Femur (tissue), 1 donor: ENCODE measurements at places on chromosomes 7 and 10.

GRCh38 chr10:31456468-31456867 is 137.5 kb downstream of the ZEB1 start:
- no peak for DNase-seq

DNA sequence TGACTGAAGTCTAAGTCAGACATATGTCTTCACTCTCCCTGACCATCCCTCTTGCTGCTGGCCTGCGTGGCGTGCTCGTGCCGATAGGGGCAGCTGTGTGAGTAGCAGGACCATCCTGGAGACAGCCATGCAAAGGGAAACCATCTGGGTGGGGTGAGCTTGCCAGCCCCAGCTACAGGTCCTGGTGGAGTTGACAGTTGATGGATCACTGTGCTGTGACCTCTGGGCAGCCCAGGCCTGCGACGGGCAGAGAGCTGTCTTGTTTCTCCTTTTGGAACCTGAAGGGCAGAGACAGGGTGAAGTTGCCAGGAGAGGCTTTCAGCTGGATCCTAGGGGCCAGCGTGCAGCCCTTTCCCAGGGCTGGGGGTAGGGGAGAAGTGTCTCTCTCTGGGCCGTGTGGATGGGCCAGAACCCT is 44.7 kb downstream of the GRK5 start:
- no peak for DNase-seq

- no peak for DNase-seq
Observed at GRCh38 chr7:105345725-105346124, 43.0 kb downstream of the SRPK2 start.

GRCh38 chr7:35254496-35255442 is 869 bp upstream of the TBX20 start:
- DNase-seq: no peak

DNA sequence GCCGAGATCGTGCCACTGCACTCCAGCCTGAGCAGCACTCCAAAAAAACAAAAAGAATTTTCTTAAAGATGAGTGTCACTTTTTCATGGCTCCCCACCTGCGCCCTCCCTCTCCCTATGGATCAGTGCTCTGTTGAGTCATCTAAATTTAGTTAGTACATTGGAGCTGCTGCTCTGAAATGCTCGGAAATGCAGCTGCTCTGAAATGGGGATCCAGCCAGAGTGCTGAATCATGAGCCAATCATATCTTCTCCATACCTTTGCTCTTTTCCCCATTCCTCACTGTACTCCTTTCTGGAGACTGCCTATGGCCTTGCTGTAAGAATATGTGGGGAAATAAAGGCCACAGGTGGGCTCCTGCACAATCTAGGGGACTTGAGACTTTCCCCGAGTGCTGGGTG is 188.8 kb downstream of the ZNF438 start:
- DNase-seq: peak; percentile 74

- DNase-seq: no peak
Observed at GRCh38 chr10:91838199-91838598, 40.0 kb downstream of the TNKS2 start.

GRCh38 chr7:9958486-9958885 is 1015.2 kb upstream of the PHF14 start:
- DNase-seq: no peak

DNA sequence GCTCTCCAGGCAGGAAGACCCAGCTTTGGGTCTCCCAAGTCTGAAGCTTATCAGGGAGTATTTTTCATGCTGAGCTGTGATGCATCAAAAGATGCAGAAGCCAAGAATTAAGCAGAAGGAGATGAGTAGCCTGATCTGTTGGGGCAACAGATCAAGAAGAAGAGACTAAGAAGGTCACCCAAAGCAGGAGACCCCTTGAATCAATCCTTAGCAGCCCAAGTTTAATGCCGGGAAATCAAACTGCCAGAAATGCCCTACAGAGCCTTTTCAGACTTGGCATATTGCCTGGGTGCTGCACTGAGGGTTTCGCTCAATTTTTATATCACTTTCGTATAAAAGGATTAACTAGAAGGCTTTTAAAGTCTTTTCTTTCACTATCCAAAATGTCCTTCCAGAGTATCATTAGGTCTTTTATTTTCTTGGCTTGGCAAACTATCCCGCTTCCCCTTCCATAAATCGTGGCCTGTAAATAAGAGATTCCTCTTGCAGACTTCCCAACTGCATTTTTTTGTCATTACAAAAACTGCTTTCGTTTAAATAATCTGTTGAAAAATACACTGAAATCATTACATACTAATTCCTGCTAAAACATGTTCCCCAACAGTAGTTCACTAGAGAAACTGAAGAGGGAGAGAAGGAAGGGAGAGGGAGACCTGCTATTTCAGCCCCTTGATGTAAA is 49.0 kb upstream of the STK17A start:
- no peak for DNase-seq

DNA sequence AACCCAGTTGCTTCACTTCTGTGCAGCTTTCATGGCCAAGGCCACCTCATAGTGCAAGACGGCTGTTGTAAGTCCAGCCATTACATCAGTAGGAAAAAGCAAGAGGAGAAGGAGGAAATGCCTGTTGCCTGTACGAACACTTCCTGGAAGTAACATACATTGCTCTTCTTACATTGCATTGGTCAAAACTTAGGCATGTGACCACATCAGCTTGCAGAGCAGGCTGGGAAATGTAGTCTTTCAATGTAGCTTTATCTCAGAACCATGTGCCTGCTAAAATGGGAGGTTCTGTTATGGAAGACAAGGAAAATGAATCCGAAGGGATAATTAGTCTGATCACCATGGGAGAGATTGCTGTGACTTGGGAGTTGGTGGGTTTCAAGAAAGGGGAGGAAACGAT is 4.3 kb downstream of the SLC29A3 start:
- DNase-seq: no peak

- no peak for DNase-seq
Observed at GRCh38 chr10:114083040-114083439, 39.4 kb downstream of the ADRB1 start.

- peak; percentile 6 for DNase-seq
Observed at GRCh38 chr10:129742742-129743550, 221.1 kb downstream of the EBF3 start.

GRCh38 chr10:78617115-78617514 is 451.7 kb upstream of the ZMIZ1 start:
- no peak for DNase-seq

DNA sequence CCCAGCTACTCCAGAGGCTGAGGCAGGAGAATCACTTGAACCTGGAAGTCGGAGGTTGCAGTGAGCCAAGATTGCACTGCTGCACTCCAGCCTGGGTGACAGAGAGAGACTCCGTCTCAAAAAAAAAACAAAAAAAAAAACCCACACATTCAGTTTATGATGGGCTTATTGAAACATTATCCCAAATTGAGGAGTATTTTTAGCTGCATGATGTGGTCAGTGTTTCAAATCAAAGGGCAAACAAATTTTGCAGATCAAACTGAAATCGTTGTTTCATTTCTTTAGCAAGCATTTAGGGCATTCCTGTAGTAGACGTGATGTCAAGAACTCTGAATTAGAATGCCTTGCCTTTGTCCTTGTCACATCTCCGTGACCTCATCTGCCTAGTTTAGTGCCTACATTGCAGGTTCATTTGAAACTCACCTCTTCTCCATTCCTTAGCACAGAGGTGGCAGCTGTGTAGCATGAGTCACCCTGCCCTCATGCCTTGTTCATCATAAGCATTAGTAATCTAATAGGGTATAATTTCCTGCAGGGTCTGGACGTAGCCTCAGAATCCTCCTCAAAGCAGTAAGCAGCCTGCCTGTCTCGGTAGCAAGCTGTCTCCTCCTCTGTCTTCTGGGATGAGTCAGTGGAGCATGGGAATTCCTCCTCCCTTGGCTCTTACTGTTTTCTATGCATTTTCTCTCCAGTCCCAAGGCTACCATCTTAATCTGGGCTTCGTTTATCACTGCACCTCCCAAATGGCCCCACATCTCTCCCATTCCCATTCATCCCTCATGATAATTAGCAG is 73.8 kb downstream of the CUL1 start:
- no peak for DNase-seq

DNA sequence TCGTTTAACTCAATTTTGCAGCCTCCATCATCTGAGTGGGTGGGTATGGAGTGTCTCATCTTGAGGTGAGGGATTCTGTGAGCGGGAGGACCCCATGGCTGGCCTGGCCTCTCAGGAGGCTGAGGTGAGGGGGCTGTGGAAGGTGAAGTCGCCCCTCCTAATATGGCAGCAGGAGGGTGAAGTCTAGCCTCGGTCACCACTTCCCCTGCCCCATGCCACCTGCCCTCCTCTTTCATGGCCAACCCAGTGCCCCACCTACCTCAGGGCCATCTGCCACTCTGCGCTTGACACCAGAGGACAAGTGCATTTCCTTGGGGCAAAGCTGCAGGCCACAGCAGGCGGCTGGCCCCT is 8.7 kb downstream of the RASGEF1A start:
- no peak for DNase-seq

GRCh38 chr7:66967029-66967428 is 28.4 kb downstream of the SBDS start:
- no peak for DNase-seq

- DNase-seq: no peak
Observed at GRCh38 chr7:81672872-81673271, 97.0 kb downstream of the HGF start.

DNA sequence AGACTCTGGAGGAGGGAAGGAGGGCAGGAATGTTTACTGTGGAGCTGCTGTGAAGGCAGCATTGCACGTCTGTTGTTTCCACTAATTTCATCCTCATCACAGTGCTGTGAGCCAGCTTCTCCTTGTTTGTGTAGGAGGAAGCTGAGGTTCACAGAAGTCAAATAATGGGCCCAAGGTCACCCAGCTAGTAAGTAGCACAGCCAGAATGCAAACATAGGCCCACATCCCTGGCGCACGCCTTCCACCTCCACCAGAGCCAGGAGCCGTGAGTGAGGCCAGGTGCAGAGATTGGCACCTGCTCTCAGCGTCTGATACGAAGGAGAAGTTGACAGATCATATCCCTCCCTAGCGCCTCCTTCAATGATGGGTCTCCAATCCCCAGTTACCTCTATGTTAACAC is 93.6 kb downstream of the HTR5A start:
- no peak for DNase-seq

GRCh38 chr10:34369120-34369519 is 446.0 kb downstream of the PARD3 start:
- no peak for DNase-seq

DNA sequence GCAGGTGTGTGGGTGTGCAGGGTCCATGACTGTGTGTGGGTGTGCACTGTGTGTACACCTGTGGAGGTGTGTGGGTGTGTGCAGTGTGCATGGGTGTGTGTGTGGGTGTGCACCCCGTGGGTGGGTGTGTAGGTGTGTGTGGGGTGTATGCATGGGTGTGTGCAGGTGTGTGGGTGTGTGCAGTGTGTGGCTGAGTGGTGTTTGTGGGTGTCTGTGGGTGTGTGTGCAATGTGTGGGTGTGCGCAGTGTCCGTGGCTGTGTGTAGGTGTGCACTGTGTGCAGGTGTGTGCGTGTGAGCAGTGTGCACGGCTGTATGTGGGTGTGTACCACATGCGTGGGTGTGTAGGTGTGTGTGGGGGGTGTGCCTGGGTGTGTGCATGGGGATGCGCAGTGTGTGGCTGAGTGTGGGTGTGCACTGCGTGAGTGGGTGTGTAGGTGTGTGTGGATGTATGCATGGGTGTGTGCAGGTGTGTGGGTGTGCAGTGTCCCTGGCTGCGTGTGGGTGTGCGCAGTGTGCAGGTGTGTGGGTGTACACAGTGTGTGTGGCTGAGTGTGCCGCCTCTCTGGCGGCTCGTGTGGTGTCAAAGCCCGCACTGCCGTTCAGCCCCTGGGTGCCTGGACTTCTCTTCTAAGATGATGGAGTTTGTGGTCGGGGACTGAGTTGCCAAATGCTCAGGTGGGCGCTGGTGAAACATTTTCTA is 208.3 kb downstream of the DNAJB6 start:
- DNase-seq: no peak
